Muscle of back (tissue), 13 donors: ENCODE measurements at places on chromosomes 2 and 18. TPM values are rescaled to one million over a fixed set of nuclear protein-coding genes. Genes with fewer than 3 reads are reported as not detected.
A peak's percentile ranks its signal among the peaks of the same experiment; 100 is the strongest.

Gene FBXO15
- polyA plus RNA-seq = 0.72 TPM

Gene EVX2
- not detected for polyA plus RNA-seq

Gene GPBAR1
- 1.9 TPM for polyA plus RNA-seq

Gene PLGLB1
- polyA plus RNA-seq = 1.1 TPM

Gene DCAF17
- polyA plus RNA-seq = 13.2 TPM

Gene GPR75
- 0.82 TPM for polyA plus RNA-seq

Gene KANSL3
- polyA plus RNA-seq = 24.7 TPM

Gene NXPH2
- 13.7 TPM for polyA plus RNA-seq

Gene ALPG
- polyA plus RNA-seq = not detected

Gene PLB1
- polyA plus RNA-seq = 2.2 TPM

GRCh38 chr2:238081150-238081549 is 19.0 kb upstream of the ESPNL start:
- no peak for DNase-seq

DNA sequence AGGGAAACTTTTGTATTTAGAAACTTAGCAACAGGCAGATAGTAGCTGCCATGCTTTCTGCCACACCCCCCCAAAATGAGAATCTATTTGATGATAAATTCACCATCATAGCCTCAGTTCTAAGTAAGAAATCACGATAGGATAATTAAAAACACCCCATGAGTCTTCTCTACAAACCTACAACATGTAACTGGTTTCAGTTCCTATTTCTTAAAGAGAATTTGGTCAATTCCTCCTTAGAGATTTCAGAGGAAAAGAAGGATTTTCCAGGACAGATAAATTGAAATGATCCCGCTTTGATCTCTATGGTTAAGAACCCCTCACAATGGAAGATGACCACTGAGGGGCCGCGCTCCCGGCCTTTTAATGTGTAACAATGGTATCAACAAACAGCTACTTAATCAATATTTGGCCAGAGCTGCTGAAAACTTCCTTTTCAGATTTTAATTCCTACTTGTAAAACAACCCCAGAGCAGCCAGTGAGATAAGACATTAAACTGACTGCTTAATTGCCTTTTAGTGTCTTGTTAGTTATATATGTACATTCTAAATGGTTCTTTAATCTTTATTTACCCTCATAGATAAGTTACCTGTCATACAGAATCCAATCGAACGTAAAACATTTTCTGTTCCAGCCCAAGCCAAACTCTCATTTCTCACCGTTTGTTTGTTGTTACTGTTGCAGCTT is 10.1 kb downstream of the PAX3 start:
- peak; percentile 43 for DNase-seq

DNA sequence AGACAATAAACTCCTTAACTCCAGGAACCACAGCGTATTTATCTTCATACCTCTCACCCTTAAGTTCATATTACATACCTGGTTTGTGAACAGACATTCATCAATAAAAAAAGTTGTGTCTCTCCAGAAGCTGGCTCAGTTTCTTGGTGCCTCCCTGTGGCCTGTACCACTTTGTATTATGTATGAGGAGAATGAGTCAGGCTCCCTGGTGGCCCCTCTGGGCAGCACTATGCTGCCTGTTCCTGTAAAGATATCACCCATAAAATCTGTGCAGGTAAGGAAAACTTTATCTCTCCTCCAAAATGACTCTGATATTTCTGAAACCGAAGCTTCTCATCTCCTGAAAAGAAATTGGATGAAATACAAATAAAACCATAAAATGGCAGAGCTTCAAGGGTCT is 198.4 kb upstream of the NT5C1B start:
- no peak for DNase-seq

DNA sequence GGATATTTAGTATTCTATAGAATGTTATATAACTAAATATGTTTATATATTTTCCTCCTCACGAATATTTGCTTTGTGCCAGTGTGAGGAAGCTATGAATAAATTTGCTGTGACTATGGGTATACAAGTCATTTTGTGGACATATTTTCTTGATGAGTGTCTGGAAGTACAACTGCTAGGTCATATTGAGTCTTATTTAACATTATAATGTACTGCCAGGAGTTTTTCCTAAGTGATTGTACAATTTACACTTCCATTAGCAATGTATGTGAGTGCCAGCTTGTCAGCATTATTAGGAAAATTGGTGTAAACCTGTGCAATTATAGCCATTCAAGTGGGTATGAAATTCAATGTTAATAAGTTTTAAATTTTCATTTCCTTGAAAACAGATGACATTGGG is 1328.9 kb upstream of the TMEFF2 start:
- DNase-seq = no peak

- no peak for DNase-seq
Measured at GRCh38 chr18:55983433-55983832, 395.4 kb upstream of the TCF4 start.

DNA sequence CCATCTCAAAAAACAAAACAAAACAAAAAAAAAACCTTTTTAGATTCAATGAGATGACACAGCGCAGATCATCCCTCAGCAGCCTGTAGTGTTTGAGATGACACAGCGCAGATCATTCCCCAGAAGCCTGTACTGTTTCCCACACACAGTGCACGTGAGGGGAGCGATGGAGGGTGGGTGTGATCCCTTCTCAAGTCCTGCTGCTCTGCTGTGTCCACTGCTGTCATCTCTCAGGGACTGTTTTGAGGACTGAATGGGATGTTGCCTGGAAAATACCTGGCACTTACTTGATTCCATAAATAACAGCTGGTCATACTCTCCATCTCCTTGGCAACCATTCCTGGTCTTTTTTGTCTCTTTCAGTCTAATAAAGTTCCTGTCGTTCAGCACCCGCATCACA is 25.7 kb downstream of the TGOLN2 start:
- DNase-seq = no peak

DNA sequence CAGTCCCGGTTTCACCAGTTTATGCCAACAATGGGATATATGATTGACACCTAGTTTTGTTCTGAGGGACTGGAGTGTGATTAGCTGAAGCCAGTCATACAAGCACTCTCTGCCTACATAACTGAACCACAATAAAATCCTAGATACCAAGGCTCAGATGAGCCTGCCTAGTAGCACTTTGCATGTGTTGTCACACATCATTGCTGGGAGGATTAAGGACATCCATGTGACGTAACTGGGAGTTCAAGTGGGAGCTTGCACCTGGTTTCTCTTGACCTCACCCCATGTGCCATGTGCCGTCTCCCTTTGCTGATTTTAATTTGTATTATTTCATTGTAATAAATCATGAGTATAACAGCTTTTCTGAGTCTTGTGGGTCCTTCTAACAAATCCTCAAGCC is 90.3 kb downstream of the TMEM163 start:
- no peak for DNase-seq

DNA sequence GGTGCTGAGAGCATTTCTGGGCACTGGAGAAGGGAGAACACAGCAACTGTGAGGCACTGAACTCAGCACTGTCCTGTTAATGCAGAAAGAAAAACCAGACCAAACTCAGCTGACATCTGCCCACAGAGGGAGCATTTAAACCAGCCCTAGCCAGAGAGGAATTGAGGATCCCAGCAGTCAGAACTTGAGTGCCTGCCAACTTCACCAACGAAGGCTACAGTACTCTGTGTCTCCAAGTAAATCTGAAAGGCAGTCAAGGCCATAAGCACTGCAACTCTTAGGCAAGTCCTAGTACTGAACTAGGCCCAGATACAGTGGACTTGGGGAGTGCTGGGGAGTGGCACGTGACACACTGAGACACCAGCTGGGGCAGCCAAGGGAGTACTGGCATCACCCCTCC is 176.2 kb upstream of the ZC3H15 start:
- DNase-seq = no peak

GRCh38 chr2:146128216-146128615 is 1608.3 kb upstream of the ZEB2 start:
- DNase-seq = no peak

- peak; percentile 65 for DNase-seq
Measured at GRCh38 chr18:51030537-51031258, 685 bp downstream of the SMAD4 start.

DNA sequence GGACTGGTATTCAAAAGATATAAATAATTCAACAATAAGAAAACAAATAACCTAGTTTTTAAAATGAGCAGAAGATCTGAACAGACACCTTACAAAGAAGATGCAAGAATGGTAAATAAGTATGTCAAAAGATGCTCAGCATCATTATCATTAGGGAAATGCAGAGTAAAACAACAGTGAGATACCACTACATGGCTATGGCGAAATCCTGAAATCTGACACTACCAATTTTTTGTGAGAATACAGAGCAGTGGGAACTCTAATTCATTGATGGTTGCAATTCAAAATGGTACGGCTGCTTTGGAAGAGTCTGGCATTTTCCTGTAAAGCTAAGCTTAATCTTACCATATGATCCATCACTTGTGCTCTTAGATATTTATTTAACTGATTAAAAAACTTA is 151.8 kb downstream of the UBR3 start:
- DNase-seq = no peak

- peak; percentile 7 for DNase-seq
Measured at GRCh38 chr2:40809156-40809555, 357.3 kb upstream of the SLC8A1 start.

DNA sequence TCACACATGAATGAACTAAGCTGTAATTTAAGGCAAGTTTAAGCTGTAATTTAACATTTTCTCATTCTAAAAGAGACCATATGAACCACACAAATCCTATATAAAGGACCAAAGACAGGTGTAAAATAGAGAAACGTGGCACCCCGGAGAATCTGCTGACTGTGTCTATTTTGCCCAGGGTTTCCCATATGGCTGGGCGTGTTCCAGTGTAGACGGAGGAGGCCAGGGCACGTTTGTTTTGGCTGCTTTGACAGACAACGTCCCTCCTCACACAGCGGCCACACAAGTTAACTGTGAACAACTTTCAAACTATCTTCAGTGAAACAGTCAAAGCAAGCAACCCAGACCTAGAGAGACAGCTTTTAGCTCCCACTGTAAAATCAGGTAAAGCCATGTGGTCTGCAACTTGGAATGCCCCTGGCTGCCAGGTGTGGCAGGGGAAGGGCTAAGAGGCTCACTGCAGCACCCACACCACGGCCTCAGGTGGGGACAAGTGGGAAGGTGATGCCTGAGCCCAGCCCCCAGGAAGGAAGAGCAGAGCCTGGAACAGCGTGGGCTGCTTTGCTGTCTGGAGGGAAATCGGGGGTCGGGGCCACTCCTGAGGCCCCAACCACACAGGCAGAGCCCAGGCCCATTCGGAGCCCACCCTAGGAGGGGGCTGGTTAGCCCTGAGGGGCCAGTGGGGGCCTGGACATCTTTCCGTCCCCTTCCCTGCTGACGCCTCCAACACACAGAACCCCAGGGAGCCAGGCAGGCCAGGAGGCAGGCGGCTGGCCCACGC is 40.7 kb downstream of the SLC66A2 start:
- DNase-seq = no peak

- DNase-seq = no peak
Measured at GRCh38 chr2:149152469-149152953, 114.0 kb downstream of the LYPD6B start.

DNA sequence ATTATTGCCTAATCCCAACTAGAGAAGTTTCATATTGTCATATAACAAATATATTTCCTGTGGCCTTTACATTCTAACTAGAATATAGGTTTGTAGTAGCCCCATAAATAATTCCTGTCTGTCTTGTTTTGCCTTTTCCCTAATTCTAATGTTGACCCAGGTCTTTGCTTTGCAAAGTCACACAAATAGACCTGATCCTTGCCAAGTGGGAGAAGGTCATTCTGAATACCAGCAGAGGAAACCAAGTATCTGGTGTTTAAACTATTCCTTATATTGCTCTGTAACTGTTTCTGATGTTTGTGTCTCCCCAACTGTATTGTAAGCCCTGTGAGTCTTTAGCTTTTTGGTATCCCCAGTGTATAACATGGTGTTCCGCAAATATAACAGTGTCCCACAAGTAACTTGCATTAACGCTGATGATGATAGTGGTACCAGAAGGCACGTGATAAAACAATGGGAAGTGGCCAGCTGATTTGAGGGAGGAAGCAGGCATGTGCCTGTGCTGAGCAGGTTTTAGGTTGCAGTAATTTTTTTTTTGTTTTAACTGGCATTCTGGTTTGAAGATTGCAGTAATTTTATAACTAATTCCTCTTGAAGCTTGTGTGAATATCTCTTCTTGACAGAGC is 11.1 kb downstream of the HADHB start:
- DNase-seq = no peak
